ENCODE measurements at places on chromosomes 6 and 20.

- peak; percentile 32 for DNase-seq
These were observed 169.7 kb downstream of the ATXN1 start for GRCh38 chr6:16591396-16592222.

DNA sequence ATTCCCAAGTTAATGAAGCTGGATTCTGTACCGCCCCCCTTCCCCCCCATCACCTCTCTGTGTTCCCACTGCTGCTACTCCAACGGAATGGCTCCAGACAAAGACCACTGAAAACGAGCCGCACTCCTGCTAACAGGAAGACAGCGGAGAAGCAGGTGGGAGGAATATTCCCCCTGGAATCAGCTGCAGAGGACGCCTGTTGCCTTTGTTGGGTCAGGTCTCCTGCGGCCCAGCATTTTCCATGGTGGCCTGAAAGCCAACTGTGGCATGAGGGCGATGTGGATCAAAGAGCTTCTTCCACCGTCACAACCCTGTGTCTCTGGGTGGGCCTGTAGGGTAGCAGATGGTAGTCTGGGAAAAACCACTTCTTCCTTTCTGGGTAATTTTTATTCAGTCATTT, 16.8 kb downstream of the AAR2 start:
- DNase-seq: no peak

- no peak for DNase-seq
These were observed 42.9 kb upstream of the BHLHE23 start for GRCh38 chr20:63049561-63050221.

GRCh38 chr20:36775196-36775595, 1.6 kb upstream of the DSN1 start:
- DNase-seq: no peak

GRCh38 chr6:52143551-52143950, 42.6 kb upstream of the IL17A start:
- no peak for DNase-seq

DNA sequence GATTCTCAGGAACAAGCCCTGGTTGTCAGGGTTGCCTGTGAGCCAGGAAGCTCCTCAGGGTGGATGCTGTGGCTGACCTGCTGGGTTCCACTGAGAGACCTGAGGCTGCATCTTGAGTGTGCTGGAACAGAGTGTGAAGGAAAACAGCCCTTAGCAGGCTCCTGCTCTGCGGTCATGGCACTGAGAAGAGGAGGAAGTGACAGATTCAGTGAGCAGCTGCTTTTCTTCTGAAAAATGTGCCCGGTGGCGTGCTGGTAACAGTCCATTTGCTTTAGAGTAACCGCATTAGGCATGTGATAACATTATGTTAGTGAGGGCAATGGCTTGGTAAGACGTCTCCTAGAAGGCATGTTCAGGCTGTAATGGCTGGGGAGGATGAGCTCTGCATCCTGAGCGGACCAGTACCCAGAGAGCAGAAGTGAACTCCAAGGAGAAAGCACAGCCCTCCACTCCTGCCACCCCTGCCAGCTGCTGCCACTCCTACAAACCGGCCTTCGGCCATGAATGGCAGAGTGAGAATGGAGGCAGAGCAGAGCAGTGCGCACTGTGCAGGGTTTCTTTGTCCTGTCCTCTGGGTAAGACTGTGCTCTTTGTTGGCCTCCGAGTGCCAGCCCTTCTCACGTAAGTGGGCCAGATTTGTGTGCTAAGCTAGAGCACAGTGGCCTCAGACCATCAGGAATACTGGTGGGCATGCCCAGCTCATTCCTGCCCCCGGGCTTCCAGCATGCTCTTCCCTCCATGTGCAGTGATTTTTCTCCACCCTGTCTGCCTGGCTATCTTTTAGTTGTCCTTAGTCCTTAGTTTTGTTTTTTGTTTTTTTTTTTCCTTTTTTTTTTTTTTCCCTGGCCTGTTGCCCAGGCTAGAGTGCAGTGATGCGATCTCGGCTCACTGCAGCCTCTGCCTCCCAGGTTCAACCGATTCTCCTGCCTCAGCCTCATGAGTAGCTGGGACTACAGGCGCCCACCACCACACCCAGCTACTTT, 98.1 kb upstream of the VSTM2L start:
- peak; percentile 29 for DNase-seq

- no peak for DNase-seq
These were observed 28.7 kb upstream of the SIRPG start for GRCh38 chr20:1686151-1686748.

DNA sequence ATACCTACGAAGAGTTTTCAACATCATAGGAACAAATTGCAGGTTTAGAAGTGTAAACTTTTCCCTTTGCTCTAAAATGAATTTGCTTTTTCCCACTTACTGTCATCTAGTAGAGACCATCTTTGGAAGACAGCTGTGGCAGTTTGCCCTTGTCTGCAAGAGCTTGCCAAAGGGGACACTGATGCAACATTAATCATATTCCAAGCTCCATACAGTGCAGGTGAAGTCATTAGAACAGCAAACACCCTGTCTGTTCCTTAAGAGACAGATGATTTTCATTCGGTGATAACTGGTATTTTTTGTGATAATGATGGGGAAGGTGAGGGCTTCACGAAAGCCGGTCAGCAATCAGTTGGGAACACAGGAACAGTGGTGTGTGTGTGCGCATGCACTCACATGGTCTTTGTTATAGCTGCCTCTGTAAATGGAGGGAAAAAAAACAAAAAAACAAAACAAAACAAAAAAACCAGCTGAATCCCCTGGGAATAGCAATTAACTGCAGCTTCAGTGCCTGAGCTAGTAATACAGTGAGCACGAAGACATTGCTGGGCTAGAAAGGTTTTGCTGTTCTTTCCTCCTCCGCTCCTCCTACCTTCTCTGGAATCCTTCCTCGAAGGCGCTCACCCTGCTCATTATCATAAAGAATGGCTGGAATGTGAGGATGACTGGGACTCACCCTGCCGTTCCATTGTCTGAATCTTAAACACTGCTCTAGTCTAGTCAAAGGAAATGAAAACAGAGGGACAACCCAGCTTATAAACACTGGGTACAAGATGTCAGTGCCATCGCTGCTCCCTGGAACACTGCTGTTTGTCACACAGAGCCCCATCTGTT, 35.2 kb upstream of the KIF13A start:
- DNase-seq: no peak

DNA sequence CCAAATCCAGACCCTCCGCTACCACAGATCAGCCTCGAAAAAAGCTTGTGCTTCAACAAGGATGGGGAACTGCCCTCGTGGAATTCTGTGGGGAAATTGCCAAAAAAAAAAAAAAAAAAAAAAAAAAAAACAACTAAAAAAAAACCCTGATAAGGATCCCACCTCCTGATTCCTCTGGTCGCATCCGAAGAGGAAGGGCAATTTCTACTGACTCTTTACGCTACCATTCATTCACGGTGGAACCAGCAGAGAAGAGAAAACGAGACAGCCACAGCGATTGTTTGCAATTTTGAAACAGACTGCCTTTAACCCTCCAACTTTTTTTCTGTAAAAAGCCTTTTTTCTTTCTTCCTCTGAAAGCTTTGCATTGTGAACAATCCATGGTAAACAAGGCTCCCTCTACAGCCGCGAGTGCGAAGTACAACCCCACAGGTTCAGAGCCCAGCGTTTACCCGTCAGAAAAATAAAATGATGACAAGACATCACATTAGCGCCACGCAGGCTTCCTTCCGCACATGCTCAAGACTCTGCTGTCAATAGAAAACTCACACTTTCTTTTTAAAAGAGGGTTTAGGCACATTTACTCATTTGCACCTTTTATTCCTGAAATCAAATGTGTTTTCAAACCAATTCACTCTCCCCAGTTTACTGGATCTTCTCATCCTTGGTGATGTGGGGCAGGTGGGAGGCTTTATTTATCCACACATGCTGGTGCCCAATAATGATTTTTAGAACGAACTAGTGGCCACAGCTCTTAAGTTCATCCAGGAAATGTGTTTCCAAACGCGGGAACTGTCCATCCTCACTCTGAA, 100.0 kb downstream of the NOL4L start:
- DNase-seq: peak; percentile 87

- DNase-seq: no peak
These were observed 191.8 kb downstream of the TMEM200A start for GRCh38 chr6:130557481-130558112.

GRCh38 chr6:12957321-12958051, 240.9 kb downstream of the PHACTR1 start:
- DNase-seq: peak; percentile 23

- DNase-seq: no peak
These were observed 83.4 kb downstream of the TFAP2A start for GRCh38 chr6:10331334-10331968.

DNA sequence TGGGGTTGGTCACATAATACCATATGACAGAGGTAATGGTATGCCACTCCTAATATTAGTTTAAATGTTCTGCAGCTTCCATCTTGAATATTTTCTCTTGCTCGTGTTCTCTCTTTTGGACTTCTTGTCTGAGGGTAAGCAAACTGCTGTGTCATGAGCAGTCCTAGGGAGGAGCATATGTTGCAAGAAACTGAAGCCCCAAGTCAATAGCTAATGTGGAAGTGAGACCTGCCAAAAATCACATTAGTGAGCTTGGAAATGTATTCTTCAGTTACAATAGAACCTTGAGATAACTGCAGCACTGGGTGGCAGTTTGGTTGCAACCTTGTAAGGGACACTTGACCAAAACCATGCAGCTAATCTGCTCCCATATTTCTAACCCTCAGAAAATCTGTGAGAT, 178.2 kb upstream of the IMPG1 start:
- DNase-seq: no peak

GRCh38 chr20:59318201-59318790, 17.9 kb downstream of the EDN3 start:
- no peak for DNase-seq

DNA sequence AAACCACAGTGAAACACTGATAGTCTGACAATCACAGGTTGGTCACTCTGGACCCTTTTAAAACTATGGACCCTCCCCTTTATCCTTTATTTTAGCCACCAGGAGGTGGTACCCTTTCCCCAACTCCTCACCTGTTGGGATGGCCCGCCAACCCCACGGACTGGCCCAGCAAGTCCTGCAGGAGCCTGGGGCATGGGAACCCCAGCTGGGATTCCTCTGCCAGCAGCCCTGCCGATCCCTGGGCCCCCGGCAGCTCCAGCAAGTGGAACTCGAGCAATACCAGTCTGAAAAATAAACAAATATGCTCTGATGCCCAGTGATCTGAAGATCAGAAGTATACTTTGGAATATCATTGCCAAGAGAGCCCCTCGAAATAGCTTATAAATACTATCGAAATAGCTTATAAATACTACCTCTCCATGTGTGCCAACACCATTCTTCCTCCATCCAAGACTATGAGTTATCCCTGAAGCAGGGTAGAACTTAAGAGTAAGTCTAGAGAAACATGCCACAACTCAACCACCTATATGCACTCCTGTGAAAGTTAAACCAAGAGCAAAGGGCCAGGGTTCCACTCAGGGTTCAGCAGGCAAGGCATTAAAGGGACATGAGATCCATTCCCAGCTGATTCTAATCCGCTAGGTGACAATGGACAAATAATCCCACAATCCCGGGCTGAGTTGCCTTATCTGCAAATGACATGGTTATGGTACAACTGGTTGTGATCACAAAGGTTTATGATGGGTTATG, 6.8 kb downstream of the SNRPB start:
- no peak for DNase-seq

- DNase-seq: no peak
These were observed 27.9 kb downstream of the CDC5L start for GRCh38 chr6:44415449-44415848.

GRCh38 chr6:133313068-133313467, 71.9 kb downstream of the EYA4 start:
- DNase-seq: no peak

DNA sequence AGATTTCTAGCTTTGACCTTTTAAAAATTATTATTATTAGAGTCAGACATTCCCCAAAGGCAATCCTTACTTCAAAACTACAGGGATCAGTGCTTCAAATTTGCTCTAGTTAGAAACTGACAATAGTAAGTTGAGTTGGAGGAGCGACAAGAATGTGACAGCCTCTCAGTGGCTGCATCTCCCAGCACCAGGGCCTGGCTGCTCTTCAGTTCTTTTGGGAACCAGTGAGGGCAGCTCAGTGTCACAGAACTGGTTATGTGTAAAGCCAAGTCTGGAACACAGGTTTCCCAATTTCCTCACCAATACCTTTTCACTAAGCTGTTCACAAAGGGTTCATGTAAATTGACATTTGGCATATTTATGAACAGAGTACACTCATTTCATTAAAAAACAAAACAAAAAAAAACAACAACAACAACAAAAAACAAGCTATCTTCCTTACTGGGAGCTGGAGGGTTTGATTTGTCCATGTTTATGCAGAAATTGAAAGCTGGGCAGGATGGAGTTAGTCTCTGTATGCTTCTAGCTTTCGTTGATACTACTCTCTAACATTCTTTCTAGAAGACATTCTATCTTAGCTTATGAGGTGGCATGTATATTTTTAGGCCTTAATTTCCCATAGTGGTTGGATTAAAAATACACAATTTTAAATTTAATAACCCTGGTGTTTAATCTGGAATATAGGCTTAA, 95.0 kb downstream of the SAMD5 start:
- DNase-seq: no peak

GRCh38 chr20:41784209-41784958, 166.2 kb upstream of the CHD6 start:
- no peak for DNase-seq

- peak; percentile 95 for DNase-seq
These were observed at the start of gene RPS10 for GRCh38 chr6:34425498-34426410. Gene RPS10, minus strand, starts transcription at chr6:34426069. Its CDS starts 848 bp downstream, at chr6:34425221.

All from activated CD4-positive, alpha-beta T cell treated with anti-CD3 and anti-CD28 coated beads, Interleukin-10, Interleukin-2, amounts not matched to agents 100 ng/mL and 50 ng/mL, durations not matched to agents 16 hours and 8 hours (primary cell).